Femur (tissue), 1 donor: ENCODE measurements at places on chromosomes 1 and 21.
A peak's percentile ranks its signal among the peaks of the same experiment; 100 is the strongest.

GRCh38 chr1:167678422-167678821 lies 43.4 kb upstream of the MPZL1 start:
- DNase-seq = no peak

- DNase-seq = no peak
These were observed 35.1 kb upstream of the DISC1 start for GRCh38 chr1:231591466-231591865.

DNA sequence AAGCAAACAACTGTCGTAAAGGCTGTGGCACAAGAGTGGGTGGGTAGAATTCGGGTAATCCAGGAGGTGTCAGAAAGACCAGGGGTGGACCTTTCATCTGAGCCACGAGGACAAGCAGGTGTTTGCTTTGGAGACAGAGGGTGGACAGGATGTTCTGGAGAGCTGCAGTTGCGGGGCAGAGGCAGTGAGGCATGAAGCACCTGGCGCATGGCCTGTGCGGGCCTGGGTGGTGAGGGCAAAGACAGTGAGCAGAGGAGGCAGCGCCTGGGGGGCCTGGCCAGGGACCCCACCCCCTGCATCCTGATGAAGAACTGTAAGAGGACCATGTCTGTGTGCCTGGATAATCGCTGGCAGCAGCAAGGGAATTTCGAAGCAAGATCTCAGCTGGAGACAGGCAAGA lies 24.9 kb downstream of the KIF26B start:
- DNase-seq = no peak

DNA sequence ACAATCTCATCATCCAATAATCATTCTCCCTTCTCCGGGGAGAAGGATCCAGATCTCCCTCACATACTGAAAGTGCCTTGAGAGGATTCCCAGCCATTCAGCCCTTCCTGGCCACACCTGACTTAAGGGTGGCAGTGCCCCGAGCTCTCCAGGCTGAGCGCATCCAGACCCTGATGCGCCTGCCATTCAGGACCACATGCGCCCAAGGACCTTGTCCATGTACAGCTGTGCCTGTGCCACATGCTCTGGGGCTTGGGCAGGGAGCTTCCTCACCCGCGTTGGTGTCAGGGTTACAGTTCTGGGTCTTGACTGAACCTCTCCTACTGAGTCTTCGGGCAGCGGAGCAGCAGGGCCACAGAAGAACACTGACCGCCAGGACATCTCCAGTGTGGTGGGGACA lies 121.1 kb downstream of the KIAA0319L start:
- no peak for DNase-seq

GRCh38 chr1:167455786-167456446 lies 62.4 kb downstream of the CD247 start:
- DNase-seq = peak; percentile 47

DNA sequence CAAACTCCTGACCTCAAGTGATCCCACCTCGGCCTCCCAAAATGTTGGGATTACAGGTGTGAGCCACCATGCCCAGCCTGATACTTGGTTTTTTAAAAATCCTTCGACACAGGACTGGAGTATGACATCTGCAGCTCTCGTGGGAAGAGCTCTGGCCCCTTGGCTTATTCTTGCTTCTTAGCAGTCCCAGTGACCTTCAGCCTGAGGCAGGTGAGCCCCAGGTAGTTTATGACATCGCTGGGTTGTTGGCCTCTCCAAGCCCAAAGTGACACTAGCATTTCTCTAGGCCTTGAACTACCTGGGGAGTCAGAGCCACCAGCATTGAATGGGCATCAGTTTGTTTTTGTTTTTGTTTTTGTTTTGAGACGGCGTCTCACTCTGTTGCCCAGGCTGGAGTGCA lies 15.9 kb upstream of the IFNGR2 start:
- DNase-seq = no peak

GRCh38 chr1:172926070-172926469 lies 124.7 kb downstream of the TNFSF18 start:
- no peak for DNase-seq

- no peak for DNase-seq
These were observed 28.7 kb upstream of the FASLG start for GRCh38 chr1:172630056-172630818.

DNA sequence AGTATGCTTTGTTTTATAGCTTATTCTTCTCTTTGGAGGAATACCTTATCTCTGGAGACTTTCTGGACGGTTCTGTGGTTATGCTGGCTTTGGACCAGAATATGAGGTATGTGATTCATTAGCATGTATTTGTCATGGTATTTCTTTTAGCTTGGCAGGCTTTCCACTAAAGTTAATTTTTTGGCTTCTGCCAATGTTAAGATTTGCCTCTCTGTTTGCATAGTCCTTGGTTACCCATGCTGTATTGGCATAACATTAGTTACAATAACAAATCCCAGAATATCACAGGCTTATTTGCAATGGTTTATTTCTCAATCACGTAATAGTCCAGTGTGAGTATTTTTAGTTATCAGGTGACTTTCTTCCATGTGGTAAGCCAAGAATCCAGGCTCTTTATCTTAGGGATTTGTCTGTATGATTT lies 9.7 kb downstream of the ZMPSTE24 start:
- no peak for DNase-seq

DNA sequence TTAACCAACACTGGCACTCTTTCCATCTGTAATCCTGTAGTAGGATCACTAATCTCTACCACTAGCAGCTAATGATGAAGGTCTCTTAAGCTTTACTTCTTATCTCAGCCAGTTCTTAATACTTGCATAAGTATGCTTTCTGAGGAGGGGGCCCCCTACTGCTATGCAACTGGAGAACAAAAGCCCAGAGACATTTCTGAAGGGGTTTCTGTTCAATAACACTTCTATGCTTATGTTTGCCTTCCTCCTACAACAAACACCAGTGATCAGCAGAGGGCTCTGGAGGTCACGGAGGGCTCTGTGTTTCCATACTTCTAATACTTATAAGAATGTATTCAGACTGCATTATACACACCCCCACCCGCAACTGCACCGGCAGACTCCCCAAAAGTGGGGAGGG lies 215.8 kb downstream of the BARHL2 start:
- DNase-seq = no peak

DNA sequence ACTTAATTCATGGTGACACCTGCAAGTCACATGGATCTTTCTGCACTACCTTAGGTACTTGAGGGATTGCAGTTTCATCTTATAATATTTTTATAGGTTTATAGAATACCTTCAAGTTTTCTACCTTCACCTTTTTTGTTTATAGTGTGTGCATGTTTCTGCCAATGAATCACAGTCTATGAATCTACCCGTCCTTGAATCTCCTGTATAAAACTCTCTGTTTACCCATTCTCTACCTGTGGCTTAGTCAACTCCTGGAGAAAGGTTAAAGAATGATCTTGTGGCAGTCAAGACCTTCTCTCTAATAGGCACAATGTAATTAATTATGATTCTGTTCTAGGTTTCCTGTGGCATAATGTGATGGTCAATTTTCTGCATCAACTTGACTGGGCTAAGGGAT lies 3.2 kb upstream of the GSTM2 start:
- DNase-seq = no peak

GRCh38 chr21:44837537-44837936 lies 19.7 kb upstream of the SUMO3 start:
- DNase-seq = no peak

- no peak for DNase-seq
These were observed 70.3 kb downstream of the PRKACB start for GRCh38 chr1:84214115-84214956.

- no peak for DNase-seq
These were observed 77.0 kb upstream of the MACF1 start for GRCh38 chr1:39127513-39127912.

DNA sequence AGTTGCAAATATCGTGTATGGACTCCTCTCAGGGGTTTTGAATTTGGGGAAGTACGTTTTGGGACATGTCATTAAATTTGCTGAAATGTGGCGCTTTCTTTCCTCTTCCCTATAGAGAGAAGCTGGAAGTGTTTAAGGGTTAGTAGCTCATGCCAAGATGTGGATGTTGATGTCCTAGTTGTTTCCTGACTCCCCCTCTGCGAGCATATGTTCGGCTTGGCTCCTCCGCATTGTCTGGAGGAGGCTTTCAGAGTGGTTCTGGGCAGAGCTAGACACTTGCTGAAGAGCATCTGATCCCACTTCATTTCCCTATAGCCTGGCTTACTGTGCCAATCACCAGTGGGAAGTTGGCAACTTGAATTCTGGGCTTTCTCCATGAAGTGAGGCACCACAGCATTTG lies 347.4 kb upstream of the B3GALT2 start:
- DNase-seq = peak; percentile 17

DNA sequence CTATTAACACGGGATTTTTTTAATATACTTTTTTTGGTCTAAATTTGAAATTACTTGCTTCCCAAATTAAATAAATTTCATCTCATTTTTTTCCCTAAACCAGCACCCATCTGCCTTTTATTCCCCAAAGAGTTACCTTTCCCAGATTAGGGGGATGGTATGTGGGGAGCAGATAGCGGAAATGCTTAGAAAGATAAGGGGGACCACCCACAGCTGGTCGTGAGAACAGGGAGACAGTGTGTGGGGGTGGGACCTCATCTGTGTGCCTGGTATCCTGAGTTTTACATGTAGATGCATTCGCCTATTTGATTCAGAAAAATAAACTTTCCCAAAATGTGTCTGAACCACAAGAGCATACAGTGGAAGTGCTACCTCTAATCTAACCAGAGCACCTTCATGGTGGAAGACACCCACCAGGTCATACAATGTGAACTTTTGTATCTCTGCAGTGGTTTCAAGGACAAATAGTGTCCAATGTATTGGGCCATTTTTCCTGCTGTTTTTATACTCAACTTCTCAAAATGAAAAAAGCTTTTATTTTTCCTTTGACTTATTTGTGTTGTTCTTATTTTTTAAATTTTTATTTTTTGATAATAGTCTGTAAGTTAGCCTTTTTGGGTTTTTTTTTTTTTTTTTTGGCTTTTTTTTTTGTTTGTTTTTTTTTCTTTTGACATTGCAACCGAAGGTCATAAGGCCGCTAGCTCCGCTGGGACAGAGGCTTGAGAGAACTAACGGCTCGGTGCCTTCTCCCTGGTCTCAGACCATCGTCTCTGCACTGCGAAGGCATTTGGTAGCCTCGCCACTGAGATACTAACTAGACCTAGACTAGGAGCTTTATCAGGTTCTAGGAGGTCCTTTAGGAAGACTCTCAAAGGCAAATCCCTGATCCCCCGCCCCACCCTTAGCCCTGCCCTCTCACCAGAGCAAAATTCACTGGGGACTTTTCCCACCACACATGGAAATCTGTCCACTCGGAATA lies 263.2 kb downstream of the TM2D1 start:
- DNase-seq = no peak

- no peak for DNase-seq
These were observed 26.3 kb downstream of the KCNN3 start for GRCh38 chr1:154843636-154844296.

DNA sequence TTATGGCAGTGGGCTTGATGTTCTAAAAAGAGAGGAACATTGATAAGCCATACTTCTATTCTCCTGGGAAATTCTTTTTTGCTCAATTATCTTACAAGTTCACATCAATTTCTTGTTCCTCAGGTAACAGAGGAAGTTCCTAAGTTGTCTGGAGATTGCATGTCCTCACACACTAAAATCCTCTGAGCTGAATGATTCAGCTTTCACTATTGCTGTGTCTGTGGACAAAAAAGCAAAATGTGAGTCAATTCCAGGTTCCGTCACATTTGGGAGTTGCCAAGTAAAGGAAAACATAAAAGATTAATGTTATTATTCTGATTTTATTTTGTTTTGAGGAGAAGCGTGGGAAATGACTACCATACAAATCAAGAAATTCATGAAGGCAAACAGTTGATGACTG lies 316.7 kb downstream of the CHRM3 start:
- no peak for DNase-seq

DNA sequence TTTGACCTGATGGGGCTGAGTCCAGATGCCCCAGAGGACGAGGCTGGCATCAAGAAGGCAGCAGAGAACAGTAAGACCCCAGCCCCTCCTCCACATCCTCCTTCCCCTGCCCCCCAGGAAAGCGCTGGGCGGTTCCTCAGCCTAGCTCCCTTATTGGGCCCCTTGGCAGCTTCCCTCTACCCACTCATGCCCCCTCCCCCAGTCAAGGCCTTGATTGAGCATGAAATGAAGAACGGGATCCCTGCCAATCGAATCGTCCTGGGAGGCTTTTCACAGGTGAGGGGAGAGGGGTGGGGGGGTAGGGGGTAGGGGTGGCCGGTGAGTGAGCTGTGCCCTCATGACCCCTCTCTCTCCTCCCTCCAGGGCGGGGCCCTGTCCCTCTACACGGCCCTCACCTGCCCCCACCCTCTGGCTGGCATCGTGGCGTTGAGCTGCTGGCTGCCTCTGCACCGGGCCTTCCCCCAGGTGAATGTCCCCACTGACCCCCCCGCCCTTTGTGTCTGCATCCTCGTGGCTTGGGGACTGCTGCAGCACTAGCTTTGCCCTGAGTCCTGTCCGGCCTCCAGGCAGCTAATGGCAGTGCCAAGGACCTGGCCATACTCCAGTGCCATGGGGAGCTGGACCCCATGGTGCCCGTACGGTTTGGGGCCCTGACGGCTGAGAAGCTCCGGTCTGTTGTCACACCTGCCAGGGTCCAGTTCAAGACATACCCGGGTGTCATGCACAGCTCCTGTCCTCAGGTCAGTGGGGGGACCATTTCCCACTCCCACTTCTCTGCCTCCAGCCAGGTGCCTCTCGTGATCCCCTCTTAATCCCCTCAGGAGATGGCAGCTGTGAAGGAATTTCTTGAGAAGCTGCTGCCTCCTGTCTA lies 3.2 kb downstream of the LYPLA2 start:
- no peak for DNase-seq

GRCh38 chr21:30345014-30345413 lies 3.4 kb downstream of the KRTAP23-1 start:
- DNase-seq = no peak

DNA sequence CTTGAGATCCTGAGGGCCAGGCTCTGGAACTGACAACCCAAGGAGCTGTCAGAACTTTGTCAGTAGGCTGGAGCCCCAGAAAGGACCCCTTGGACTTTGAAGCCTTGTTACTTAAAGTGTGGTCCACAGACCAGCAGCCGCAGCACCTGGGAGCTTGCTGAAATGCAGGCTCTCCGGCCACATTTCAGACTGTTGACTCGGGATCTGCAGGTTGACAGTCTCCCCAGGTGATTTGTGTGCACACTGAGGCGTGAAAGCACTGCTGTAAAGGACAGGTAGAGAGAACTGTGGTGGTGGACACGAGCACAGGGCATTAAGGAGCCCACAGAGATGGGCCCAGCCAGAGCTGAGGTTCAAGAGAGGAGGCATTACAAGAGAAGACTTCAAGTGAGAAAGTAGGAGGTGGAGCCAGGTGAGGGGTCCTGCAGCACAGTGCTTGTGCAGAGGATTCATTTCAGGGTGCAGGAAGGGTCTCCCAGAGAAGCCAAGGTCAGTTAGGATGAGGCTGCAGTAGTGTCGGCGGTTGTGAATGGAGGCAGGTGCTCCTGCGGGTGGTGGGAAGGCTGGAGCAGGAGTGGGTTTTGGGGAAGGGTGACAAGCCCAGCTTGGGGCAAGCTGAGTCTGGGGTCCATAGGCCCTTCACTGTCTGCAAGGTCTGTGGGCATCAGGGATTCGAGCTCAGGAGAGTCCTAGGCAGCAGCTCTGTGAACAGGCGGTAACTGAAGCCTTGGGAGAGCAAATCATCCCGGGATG lies 4.6 kb downstream of the HYI start:
- DNase-seq = peak; percentile 10

GRCh38 chr1:201786824-201787223 lies 42.1 kb upstream of the IPO9 start:
- DNase-seq = no peak
